Activated CD8-positive, alpha-beta memory T cell treated with anti-CD3 and anti-CD28 coated beads, Interleukin-2, amount 10 ng/mL, durations not matched to agents 7 days and 5 days (primary cell): ENCODE measurements at places on chromosomes 12 and 14. TPM values are rescaled to one million over a fixed set of nuclear protein-coding genes. Genes with fewer than 3 reads are reported as not detected.
A peak's percentile ranks its signal among the peaks of the same experiment; 100 is the strongest.

Gene NCAPD2
- total RNA-seq = 173 TPM

Gene C12orf60
- 1.9 TPM for total RNA-seq

Gene CLEC2B
- 55.1 TPM for total RNA-seq

Gene LRTM2
- total RNA-seq = not detected

Gene PPM1H
- 0.68 TPM for total RNA-seq

Gene NEDD1
- total RNA-seq = 43.9 TPM

Gene TMEM19
- 16.5 TPM for total RNA-seq

DNA sequence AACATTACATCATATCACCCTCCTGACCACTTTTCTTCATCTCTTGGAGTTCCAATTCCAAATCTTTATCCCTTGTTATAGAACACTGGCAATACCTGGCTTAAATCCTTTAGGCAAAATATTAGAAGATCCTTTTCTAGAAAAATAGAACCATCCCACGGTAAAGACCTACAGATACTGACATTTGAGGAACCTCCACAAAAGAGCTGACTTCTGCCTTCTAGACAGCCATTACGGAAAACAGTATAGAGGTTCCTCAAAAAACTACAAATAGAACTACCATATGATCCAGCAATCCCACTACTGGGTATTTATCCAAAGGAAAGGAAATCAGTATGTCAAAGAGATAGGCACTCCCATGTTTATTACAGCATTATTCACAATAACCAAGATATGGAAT is 241.7 kb upstream of the AMIGO2 start:
- H3K27me3 ChIP-seq = no peaks in the 10 kb centered on the region
- no peaks in the 10 kb centered on the region for H3K36me3 ChIP-seq
- no peak overlapping the region for H3K27ac ChIP-seq
- DNase-seq = no peak
- no peak overlapping the region for H3K4me3 ChIP-seq

GRCh38 chr12:39830171-39830570 is 210.6 kb upstream of the ABCD2 start:
- no peak overlapping the region for H3K27ac ChIP-seq
- H3K27me3 ChIP-seq = no peaks in the 10 kb centered on the region
- H3K36me3 ChIP-seq = no peaks in the 10 kb centered on the region
- no peak for DNase-seq

- no peak overlapping the region for H3K4me3 ChIP-seq
- H3K4me1 ChIP-seq = no peaks in the 10 kb centered on the region
- H3K27ac ChIP-seq = no peak overlapping the region
- peaks cover 1% of the 10 kb centered on the region for H3K36me3 ChIP-seq
- H3K27me3 ChIP-seq = no peaks in the 10 kb centered on the region
Measured at GRCh38 chr14:92944976-92945375, 22.0 kb downstream of the CHGA start.

- peaks cover 14% of the 10 kb centered on the region for H3K4me1 ChIP-seq
- no peak overlapping the region for H3K4me3 ChIP-seq
- DNase-seq = peak; percentile 15
- no peaks in the 10 kb centered on the region for H3K36me3 ChIP-seq
Measured at GRCh38 chr12:131101006-131101405, 147.3 kb downstream of the ADGRD1 start.

DNA sequence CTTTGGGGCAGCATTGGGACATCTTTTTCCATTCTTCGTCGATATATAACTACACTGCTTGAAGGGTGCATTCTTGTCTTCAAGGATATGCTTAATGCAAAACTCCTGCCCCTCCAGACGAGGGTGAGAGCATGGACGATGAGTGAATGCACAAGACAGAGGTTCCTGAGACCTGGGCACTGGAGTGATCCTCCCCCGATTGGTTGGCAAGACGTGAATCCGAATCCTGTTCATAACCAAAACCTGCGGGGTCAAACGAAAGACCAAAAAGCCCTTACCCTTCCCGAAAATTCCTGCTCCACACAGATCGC is 684 bp downstream of the KANSL2 start:
- H3K4me3 ChIP-seq = peak overlapping the region; percentile 98
- no peak for DNase-seq
- no peaks in the 10 kb centered on the region for H3K27me3 ChIP-seq
- peaks cover 48% of the 10 kb centered on the region for H3K4me1 ChIP-seq
- H3K27ac ChIP-seq = peak overlapping the region; percentile 96
- peaks cover 45% of the 10 kb centered on the region for H3K36me3 ChIP-seq

GRCh38 chr12:6337958-6338433 is 3.9 kb downstream of the TNFRSF1A start:
- no peak overlapping the region for H3K4me3 ChIP-seq
- H3K27me3 ChIP-seq = no peaks in the 10 kb centered on the region
- H3K36me3 ChIP-seq = peaks cover 15% of the 10 kb centered on the region
- DNase-seq = peak; percentile 50
- H3K4me1 ChIP-seq = peaks cover 51% of the 10 kb centered on the region

- peaks cover 62% of the 10 kb centered on the region for H3K4me1 ChIP-seq
- no peaks in the 10 kb centered on the region for H3K27me3 ChIP-seq
- peak overlapping the region; percentile 84 for H3K4me3 ChIP-seq
Measured at GRCh38 chr12:57089271-57090245, 644 bp downstream of the NAB2 start.

DNA sequence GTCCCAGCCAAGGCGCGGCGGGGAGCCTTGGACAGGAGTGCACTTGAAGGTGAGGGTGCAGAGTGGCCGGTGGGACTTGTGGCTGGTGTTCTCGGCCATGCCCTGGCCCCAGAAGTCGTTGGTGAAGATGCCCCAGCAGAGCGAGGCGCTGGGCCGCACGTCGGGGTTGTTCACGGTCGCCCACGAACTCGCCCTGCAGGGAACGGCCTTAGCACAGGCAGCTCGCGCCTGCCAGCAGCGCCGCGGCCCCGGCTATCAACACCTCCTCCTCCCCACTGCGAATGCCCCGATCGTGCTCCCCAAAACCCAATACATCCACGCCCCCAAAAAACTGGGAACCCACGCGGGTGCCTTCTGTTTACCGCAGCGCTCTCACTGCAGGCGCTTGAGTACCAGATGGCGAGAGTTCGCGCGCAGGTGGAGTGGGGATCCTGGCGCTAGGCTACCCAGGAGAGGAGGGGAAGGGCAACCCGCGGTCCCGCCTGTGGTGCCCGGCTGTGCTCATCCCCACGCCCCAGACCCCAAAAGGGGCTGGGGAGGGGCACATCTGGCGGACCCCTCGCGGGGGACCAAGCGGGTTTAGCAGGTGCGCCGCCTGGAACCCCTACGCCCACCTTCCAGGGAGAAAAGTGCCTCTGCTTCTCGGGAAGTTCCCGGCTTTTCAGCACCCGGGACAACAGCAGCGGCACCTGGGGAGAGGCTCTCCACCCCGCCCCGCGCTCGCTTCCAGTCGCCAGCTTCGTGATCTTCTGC is 386.3 kb upstream of the TMTC1 start:
- no peak overlapping the region for H3K4me3 ChIP-seq
- DNase-seq = no peak
- no peak overlapping the region for H3K27ac ChIP-seq
- H3K36me3 ChIP-seq = no peaks in the 10 kb centered on the region
- peaks cover 17% of the 10 kb centered on the region for H3K27me3 ChIP-seq

DNA sequence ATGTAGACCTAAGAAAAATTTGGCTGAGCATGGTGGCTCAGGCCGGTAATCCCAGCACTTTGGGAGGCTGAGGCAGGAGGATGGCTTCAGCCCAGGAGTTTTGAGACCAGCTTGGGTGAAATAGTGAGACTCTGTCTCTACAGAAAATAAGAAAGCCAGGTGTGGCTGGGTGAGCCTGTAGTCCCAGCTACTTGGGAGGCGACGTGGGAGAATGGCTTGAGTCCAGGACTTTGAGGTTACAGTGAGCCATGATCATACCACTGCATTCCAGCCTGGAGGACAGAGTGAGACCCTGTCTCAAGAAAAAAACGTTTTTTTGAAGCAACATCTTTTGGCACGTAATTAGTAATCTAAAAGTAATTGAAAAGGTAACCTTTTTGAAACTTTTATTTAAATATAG is 70.9 kb downstream of the FERMT2 start:
- H3K4me1 ChIP-seq = no peaks in the 10 kb centered on the region
- no peak overlapping the region for H3K4me3 ChIP-seq
- no peak for DNase-seq
- no peak overlapping the region for H3K27ac ChIP-seq
- no peaks in the 10 kb centered on the region for H3K36me3 ChIP-seq

- H3K27me3 ChIP-seq = no peaks in the 10 kb centered on the region
- peaks cover 36% of the 10 kb centered on the region for H3K36me3 ChIP-seq
- H3K4me3 ChIP-seq = peak overlapping the region; percentile 73
- H3K4me1 ChIP-seq = peaks cover 82% of the 10 kb centered on the region
- DNase-seq = no peak
Measured at GRCh38 chr14:99245564-99246511, 26.2 kb downstream of the BCL11B start.

- H3K4me1 ChIP-seq = no peaks in the 10 kb centered on the region
- H3K4me3 ChIP-seq = no peak overlapping the region
- no peak overlapping the region for H3K27ac ChIP-seq
Measured at GRCh38 chr14:94523265-94523664, 14.0 kb upstream of the SERPINA12 start.

GRCh38 chr14:71487941-71488340 is 444.3 kb upstream of the RGS6 start:
- H3K4me1 ChIP-seq = peaks cover 15% of the 10 kb centered on the region
- H3K27ac ChIP-seq = no peak overlapping the region
- no peak for DNase-seq
- no peak overlapping the region for H3K4me3 ChIP-seq

DNA sequence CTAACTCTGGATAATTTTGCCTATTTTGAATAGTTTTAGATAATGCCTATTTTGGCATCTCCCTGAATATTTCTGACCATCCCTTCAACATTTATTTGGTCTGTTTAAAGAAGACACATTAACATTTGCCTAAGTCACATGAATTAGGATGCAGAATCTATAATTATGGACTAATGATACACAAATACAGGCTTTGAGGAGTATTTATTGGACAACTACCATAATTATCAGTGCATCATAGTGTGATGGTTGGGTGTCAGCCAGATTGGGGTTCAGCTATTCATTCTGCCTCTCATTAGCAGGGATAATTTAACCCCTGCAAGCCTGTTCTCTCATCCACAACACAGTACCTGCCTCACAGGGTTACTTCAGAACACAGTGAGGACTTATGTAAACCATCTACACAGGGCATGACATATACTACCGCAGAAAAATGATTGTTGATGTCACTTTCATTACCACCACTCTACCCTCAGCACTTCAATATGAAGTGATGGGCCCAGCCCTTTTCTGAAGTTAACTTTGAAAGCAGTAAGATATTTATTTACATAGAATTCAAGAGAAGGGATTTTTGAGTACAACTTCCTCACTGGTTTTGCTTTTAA is 14.4 kb downstream of the PRKCH start:
- H3K36me3 ChIP-seq = peaks cover 49% of the 10 kb centered on the region
- H3K27ac ChIP-seq = peak overlapping the region; percentile 94
- H3K4me1 ChIP-seq = peaks cover 83% of the 10 kb centered on the region
- no peak for DNase-seq

DNA sequence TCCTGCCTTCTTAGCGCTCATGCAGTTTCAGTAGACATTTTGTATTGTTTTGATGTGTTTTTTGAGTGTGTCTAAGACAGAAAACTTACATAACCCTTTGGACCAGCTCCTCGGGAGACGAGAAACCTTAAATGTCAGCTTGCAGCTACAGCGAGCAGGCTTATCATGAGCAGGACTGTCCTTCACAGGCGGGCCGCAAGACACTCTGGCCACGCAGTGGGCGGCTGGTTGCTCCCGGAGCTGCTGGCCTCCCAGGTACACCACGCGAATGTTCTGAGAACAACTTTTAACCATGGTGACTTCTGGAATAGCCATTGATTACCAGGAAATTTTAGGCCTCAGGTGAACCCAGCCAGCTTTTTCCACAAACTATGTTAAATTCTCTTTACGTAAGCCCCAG is 164.1 kb upstream of the DIO3 start:
- no peaks in the 10 kb centered on the region for H3K36me3 ChIP-seq
- DNase-seq = no peak
- no peak overlapping the region for H3K27ac ChIP-seq
- no peak overlapping the region for H3K4me3 ChIP-seq
- H3K27me3 ChIP-seq = peaks cover 28% of the 10 kb centered on the region

DNA sequence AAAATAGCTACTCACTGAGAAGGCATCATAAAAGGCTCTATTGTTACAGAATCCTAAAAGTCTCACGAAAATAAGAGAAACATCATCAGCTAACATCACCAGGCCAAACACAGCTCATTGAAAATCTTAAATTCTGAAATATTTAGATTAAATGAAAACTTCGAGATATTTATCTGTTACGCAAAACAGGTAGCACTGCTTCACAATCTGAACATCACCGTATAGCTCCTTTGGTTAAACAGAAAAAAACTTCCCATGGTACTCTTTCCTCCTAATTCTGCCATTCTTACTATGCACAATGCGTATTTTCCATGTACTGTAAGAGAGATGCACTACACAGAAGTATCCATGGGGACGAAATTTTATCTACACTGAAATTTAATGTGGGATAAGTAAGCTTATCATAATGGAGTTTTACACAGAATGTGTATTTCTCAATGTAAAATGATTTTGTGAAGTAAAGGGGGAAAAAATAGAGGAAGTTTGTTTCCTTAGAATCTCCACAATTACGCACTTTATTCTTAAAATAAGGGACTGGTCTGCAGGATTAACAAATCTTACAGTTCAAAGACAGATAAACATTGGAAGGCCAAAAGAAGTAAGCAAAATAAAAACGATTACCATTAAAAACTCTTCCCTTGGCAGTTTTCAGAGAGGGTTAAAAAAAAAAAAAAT is 1.9 kb downstream of the SGPP1 start:
- peaks cover 10% of the 10 kb centered on the region for H3K36me3 ChIP-seq
- H3K27ac ChIP-seq = no peak overlapping the region
- no peak for DNase-seq

DNA sequence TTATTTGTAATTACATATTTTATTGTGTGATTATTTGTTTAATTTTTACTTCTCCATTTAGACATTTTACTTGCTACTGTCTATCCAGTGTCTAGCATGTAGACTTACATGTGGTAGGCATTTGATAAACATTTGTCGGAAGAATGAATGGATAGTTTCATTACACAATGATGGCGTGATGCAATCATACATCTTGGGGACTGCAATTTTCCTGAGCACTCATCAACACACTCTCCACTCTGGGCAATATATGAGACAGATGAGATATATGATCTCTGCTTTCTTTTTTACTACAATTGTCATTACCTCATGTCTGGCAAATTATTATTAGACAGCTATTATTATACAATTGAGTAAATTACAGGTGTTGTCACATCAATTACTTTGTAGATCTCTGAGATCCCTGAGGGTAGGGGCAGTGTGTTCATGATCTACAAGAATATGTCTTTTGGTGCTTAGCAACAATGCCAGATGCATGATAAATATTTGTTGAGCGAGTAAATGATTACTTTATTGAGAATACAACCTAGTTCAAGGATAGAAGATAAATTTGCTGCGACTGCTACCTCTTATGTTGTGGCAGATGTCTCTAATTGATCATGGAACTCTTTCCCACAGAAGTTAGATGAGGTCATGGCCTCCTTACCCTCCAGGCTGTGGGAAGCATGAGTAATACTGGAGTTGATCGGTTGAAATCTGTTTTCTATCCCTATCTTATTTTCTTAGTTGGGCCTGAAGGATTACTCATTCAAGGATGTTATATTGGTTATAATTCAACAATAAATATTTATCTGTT is 416.0 kb downstream of the LRIG3 start:
- no peaks in the 10 kb centered on the region for H3K36me3 ChIP-seq
- no peak overlapping the region for H3K27ac ChIP-seq
- H3K4me3 ChIP-seq = no peak overlapping the region
- no peaks in the 10 kb centered on the region for H3K27me3 ChIP-seq

GRCh38 chr14:21278632-21279031 is 1.3 kb upstream of the RPGRIP1 start:
- no peak overlapping the region for H3K27ac ChIP-seq
- H3K36me3 ChIP-seq = no peaks in the 10 kb centered on the region
- peaks cover under 1% of the 10 kb centered on the region for H3K27me3 ChIP-seq
- peaks cover 3% of the 10 kb centered on the region for H3K4me1 ChIP-seq
- no peak overlapping the region for H3K4me3 ChIP-seq
